ENCODE measurements at places on chromosomes 4 and X.

GRCh38 chr4:41359422-41359775 lies 102.7 kb downstream of the UCHL1 start:
- no peak for DNase-seq

DNA sequence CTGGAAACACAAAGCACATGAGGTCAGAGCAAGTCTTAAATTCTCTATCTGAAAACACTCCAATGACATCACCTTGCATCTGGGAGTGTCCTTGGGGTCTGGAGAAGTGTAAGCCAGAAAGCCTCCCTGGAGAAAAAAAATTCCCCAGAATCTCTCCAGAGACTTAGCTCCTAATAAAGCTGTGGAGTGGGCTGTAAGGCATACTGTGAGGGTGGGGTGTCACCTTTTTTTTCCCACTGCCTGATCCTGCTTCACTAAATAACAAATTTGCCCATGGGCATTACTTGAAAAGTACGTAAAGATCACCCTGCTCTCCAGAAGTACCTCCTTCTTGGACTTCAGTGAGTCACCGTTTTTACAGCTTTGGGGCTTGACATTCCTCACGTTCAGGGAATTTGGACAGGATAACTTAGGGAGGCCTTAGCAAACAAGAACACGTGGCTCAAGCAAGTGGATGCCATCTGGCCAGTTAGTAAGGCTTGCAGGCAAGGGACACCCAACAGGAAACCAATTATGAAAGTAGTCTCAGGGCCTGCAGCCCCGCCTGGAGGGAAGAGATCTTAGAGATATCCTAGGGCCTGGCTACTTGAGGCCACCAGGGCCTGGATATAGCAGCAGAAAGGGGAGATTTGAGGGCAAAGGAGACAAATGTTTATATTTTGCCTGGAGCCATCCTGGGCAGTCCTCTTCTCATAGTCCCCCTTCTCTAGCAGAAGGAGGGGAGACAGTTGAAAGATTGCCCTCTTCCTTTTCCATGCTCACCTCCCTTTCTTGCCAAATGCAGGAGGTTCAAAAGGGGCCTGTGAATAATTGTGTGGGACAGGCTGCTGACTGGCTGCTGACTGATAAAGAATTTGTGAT lies 60.1 kb upstream of the PLAC1 start:
- DNase-seq = no peak

DNA sequence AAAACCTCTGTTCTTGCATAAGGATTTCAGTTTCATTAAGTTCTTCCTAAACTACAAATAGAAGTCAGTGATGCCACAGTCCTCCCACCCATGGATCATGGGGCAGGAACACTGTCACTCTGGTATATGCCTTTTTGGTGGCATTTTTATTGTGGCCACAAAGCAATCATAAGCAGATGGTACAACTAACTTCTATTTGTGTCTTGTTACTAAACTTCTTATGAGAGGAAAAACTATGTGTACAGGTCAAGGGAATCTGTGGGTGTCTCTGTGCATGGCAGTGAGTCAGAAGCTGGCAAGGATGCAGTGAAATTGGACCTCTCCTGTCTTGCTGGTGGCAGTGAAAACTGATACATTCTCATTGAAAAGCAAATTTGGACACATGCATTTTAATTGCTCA lies 245.0 kb upstream of the GPC4 start:
- DNase-seq = no peak

- DNase-seq = no peak
These were observed 5.4 kb upstream of the ADGRA3 start for GRCh38 chr4:22521240-22521639.

DNA sequence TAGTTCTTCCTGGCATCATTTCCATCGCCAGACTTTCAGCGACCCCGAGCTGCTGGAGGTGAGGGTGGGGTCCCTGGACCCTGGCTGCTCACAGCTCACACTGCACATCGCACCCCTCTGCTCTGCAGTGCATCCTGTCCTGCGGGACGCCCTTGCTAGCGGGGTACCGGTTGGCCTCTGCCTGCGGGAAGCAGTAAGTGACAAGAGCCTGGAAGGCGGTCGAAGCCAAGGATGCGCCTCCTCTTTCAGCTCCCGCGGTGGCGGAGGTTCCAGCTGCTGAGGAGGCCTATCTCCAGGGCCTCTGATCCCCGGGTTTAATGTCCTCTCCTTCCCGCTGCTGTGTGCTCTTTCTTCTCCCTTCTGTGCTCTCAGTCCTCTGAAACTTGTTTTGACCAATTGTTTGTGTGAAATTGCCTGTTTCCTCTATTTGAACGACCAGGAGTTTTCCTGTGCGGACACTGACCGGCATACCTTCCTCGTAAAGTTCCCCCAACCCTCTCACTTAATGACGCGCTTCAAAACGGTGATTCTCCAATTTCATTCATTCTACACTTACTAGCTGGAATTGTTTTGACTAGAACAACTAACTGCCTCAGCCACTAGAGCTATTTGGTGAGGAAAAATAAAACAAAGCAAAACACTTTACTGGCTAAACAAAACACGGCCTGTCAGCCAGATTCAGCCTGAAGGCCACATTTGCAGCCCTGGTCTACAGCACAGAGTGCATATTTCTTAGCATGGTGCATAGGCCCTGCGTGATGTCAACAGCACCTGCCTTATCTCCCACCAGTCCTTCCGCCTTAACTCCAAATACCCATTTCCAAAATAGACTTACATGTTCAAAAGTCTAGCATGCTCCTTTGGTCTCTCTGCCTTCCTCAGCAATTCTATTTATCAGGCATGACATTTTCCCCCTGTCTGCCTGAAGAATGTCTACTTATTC lies 28.0 kb downstream of the MGAT4D start:
- no peak for DNase-seq

GRCh38 chr4:187798385-187798784 lies 197.2 kb upstream of the ZFP42 start:
- no peak for DNase-seq

DNA sequence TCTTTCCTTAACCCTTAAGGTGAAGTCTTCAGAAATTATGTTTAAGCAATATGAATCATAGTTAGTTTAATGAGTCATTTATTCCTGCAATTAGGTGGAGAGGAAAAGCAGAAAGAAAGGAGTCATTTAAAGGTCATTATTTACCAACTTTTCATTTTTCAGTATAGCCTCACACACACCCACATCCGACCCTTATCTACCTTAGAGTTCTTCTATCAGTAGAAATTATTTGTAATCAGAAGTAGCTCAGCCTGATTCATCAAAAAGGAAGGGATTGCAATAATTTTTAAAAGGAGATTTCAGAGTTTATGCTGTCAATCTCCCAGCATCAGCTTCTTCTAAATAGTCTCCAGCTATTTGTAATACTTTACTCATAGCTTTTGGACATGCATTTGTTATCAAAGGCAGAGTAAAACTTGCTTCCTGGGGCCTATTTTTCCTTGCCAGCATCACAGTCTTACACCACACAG lies 5.9 kb downstream of the ANXA10 start:
- no peak for DNase-seq

- no peak for DNase-seq
These were observed 67.4 kb upstream of the QRFPR start for GRCh38 chr4:121448231-121448630.

DNA sequence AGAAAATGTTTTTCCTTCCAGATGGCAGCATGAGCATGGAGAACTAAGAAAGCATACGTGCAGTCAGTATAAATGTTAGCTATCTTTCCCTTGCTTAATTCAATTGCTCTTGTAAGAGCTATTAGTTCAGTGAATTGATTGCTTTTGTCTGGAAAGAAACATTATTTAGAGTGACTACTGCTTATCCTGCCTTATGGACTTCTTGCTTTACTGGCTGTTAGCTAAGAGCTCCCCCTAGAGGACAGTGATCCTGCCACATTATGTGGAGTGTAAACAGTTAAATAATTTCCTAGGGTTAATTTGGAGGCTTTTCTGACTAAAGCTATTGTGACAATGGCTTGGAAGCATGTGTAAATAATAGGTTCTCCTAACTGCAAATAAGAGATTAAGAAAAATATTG lies 1402.4 kb downstream of the FAM133A start:
- no peak for DNase-seq

- DNase-seq = no peak
These were observed 52.9 kb downstream of the MAP7D2 start for GRCh38 chrX:20063716-20064351.

GRCh38 chr4:16120720-16121119 lies 36.9 kb upstream of the PROM1 start:
- DNase-seq = no peak

DNA sequence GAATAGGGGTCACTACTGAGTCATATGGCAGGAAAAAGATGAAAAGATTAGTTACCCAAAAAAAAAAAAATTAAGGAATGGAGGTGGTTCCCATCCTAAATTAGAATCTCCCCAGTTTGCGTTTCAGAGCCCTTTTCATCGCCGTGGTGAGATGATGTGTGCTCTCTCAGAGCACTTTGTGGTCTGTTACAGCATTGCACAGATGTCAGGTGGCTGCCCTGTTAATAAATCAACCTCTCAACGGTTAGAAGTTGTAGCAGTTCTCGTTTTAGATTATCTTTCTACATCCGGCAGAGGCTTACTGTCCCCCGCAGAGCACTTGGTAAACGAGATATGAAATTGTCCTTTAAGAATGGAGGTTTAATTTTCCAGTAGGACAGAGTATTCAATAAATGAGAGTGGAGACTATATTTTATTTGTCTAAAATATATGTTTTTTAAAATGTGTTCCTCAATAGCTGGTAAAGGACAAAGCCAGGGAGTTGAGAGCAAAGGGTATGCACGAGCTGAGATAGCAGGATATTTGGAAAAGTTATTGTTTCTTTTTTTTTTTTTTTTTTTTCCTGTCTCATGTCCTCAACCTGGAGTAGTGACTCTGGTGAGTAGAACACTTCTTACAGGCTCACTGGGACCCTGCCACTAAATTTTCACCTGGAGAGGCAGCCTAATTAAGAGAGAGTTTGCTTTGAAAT lies 26.9 kb downstream of the AFF1 start:
- no peak for DNase-seq

GRCh38 chrX:31123335-31123734 lies 51.5 kb upstream of the FTHL17 start:
- no peak for DNase-seq

GRCh38 chr4:20572976-20573375 lies 127.3 kb upstream of the PACRGL start:
- no peak for DNase-seq

- no peak for DNase-seq
These were observed 112.8 kb upstream of the HPF1 start for GRCh38 chr4:169870507-169870906.

- no peak for DNase-seq
These were observed 1871.5 kb downstream of the ARAP2 start for GRCh38 chr4:34372815-34373214.

DNA sequence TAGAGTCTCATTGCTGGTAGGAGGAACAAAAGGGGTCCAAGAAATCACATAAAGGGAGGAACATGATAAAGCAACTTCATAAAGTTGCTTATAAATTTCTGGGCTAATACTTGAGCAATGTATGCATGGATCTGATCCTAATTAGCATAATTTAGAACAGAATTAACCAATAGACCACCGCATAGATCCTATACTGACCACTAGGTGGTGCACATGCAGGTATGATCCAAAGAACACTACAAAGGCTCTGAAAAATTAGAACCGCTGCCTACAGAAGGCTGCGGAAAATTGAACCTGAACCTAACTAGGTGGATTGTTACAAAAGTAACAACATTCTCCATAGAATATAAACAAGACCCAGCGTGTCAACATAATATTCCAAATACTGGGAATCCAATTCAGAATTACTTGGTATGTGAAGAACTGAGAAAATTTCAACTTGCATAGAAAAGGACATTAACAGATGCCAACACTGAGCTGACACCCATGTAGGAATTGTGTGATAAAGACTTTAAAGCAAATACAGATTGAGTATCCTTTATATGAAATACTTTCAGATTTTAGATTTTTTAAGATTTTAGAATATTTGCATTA lies 23.3 kb downstream of the BRCC3 start:
- DNase-seq = no peak

DNA sequence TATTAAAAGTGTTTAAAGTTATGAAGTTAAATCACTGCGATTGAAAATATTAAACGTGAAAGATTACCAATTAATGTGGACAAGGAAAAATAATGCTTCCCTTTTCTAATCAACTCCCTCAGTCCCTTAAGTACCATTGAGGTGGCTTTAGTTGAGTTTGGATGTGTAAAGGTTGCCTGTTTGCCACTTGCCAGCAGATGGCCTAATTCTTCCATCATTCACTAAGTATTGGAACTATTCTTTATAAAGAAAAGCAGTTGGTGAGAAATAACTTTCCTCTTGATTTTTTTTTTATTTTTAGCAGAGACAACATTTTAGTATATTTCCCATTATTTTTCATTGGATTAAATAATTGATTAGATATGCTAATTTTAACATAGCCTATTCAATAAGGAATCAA lies 295.9 kb upstream of the TACR3 start:
- DNase-seq = no peak

DNA sequence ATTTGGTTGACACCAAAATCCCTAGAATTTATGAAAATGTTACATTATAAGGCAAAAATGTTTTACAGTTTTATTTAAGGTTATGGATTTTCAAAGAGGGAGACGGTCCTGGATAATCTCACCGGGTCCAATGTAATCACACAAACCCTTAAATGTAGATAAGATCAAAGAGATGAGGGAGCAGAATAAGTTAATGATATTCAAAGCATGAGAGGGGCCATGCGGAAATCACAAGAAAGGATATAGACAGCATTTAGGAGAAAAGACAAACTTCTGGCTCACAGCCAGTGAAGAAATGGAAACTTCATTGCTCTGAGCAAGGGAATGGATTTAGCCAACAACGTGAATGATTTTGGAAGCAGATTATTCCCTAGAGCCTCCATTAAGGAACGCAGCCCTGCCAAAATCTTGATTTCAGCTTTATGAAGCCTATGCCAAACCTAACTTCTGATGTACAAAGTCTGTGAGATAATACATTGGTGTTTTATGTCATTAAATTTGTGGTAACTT lies 684.4 kb upstream of the GNPDA2 start:
- no peak for DNase-seq

DNA sequence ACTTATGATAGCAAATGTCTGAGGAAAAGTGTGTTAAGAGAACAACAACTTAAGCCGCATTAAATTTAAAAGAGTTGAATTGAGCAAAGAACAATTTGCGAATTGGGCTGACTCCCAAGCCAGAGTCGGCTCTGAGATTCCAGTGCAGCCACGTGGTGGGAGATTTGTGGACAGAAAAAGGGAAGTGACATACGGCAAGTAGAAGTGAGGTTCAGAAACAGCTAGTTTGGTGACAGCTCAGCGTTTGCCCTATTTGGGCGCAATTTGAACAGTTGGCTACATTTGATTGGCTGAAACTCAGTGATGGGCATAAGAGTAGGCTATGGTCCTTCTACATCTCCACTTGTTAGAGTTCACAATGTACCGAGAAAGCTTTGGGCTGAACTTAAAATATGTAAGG lies 124.0 kb downstream of the PRKX start:
- DNase-seq = no peak
